ENCODE measurements at places on chromosomes 1 and 21. TPM values are rescaled to one million over a fixed set of nuclear protein-coding genes. Genes with fewer than 3 reads are reported as not detected.

The RCAN3 gene
- total RNA-seq, result 11.3 TPM

- DNase-seq, result no peak
These were observed 10.2 kb upstream of the CAMK2N1 start for GRCh38 chr1:20496241-20496661.

DNA sequence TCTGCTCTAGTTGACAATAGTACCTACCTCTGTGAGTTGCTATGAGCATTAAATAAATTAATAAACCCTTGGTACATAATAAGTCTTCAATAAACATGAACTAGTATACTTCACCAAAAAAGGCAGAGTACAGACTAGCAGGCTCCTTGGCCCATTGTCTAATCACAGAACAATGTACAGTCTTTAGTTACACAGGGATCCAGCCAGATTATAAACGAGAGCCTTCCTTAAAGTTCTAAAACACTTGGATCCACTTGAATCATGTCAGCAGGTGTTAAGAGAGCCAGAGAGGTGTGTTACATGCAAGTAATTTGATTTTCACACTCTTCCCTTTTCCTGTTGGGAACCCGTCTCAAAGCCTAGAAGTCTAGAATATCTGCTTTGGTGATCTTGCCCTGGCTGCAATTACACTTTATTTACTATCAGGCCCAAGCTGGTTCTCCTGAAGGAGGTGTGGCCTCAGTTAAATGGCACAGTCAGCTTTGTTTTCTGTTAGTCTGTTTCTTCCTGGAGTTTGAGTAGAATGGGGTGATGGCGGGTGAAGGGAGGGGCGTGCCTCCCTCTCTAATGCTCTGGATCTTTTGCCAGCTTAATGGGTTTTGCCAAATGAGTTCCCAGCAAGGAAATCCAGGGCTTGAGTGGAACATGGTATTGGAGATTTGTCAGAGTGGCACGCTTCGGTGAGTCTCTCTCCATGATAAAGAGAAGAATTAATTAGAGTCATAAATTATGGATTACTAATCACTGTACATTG lies 570.9 kb upstream of the CAMK1G start:
- DNase-seq, result no peak

The G0S2 gene
- 36.5 TPM for total RNA-seq

The TCP10L gene
- 0.78 TPM for total RNA-seq

The B3GALT5 gene
- not detected for total RNA-seq

The ITPKB gene
- 44.1 TPM for total RNA-seq

DNA sequence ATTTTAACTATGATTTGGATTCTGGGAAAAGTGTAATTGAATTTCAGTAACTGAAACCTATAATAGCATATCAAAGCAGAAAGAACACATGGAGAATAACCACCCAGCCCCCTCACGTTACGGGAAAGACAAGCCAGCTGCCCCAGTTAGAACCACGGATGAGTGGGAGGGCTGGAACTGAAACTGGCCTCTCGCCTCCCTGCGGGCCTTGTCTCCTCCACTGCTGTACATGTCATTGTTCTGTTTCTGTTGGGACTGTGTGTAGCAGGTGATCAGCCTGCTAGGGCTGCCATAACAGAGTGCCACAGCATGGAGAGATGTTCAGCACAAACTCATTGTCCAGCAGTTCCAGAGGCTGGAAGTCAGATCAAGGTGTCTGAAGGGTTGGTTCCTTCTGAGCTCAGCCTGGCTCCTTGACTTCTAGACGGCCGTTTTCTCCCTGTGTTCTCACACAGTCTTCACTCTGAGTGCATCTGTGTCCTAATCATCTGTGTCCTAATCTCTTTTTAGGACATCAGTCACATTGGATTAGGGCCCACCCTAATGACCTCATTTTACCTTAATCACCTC lies 52.4 kb downstream of the MAP3K21 start:
- no peak for DNase-seq

The MECR gene
- total RNA-seq, result 16.5 TPM

The KCNK1 gene
- total RNA-seq, result 7.3 TPM

The EXO1 gene
- 0.32 TPM for total RNA-seq

The PPFIA4 gene
- total RNA-seq, result 1.3 TPM

The TCHH gene
- total RNA-seq, result 0.20 TPM

- no peak for DNase-seq
These were observed 123.6 kb downstream of the PEX14 start for GRCh38 chr1:10598389-10598702.
